ENCODE measurements at places on chromosomes 7 and 10.

GRCh38 chr7:70618020-70618551 lies 513.9 kb upstream of the GALNT17 start:
- DNase-seq: no peak

DNA sequence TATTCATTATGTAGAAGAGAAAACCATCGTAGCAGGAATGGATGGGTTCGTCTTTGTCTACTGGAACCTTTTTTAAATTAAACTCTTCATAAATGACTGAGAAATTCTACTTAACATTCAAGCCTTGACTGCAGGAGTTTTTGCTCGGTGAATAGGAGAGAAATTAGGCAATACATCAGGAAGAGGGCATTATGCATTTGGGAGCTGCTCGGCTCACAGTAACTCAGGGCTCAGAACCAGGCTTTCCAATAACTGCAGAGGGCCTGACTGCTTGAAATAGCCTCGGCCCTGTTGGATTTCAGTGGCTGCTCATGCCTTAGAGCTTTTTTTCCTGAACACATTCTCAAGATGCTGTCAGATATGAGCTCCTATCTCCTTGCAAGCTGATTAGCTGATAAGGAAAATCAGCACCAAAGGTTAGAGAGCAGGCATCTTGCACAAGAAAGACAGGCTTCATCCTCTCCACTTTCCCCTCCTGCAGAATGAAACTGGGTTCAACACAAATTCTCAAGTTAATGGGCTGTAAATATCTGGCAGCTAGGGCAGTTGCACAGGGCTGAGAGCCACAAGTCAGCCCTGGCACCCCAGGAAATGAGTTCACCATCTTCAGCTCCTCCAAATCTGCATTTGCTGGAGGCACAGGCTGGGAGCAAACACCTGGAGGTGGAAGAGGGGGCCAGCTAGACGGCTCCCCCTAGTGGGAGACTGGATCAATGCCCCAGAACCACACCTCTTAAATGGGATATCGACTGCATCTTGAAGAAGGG lies 24.3 kb downstream of the TECTB start:
- DNase-seq: peak; percentile 5

GRCh38 chr10:59959504-59960018 lies 53.2 kb upstream of the CCDC6 start:
- no peak for DNase-seq

GRCh38 chr10:29183301-29183945 lies 105.4 kb upstream of the LYZL1 start:
- no peak for DNase-seq

- DNase-seq: no peak
Observed at GRCh38 chr10:48511875-48512231, 93.0 kb downstream of the ARHGAP22 start.

GRCh38 chr10:129918836-129919235 lies 45.2 kb downstream of the EBF3 start:
- DNase-seq: no peak

DNA sequence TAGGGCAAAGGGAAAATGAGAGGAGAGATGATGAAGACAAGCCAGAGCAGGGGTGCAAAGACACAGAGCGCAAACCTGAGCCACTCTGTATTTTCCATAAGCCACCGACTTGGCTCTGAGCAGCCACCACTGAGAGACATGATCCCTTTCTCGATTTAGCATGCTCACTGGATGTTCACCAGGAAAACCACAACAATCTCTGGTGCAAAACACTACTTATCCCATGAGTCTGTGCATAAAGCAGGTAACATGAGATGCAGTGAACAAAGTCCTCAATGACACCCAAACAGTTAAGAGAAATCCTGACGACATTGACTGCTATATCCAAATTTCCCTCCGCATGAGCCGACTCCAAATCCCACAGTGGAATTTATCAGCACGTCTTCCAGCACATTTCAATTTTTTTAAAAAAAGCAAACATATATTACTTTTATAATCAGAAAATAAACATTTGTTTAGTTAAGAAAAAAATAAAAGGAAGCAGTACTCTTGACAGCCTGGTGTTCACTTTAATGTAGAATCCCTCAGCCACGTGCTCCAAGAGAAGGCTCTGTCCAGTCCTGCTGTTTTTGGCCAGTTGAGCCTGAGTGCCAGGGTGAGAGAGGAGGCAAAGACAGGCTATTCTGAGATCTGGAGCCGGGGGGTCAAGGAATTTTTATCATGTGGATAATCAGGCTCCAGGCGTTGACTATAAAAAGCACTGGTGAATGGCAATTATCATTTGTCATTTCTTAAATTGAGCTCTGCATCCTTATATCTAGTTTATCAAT lies 238.4 kb downstream of the KCNMA1 start:
- no peak for DNase-seq

- no peak for DNase-seq
Observed at GRCh38 chr7:30596014-30596641, 1.4 kb downstream of the GARS1 start.

DNA sequence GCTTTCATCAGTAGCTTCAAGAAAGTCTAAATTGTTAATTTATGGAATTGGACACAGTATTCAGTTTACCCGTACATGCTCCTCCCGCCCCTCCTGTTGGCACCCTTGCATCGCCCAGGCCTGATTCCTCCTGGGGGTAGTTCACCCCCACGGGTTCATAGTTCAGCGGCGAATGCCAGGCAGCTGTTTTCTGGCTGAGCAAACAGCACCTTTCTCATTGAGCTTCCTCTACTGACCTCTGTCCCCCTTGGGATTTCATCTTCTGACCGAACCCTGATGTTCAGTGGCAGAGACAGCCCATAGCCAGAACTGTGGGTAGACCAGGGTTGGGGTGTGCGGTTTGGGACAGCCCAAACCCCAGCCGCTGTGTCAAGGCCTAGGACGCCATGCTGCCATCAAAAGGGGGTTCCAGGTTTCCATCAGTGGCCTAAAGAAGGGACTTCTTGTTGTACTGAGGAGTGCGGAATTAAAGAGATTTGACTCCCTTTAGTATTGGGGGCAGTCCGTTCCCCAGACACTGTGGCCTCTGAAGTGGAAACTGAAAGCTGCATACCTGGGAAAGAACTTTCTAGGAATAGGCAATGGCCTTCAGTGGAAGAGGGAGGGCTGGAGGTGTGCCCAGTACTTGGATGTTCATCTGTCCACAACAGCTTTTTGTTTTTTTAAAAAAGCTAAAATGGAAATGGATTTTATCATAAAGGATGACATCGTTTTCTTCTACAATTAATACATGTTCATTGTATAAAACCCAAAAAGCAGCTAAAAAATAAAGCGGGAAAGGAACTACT lies 19.0 kb downstream of the MDH2 start:
- no peak for DNase-seq

- DNase-seq: no peak
Observed at GRCh38 chr7:139913021-139913844, 84.2 kb downstream of the TBXAS1 start.

- no peak for DNase-seq
Observed at GRCh38 chr7:81267508-81267907, 348.7 kb upstream of the SEMA3C start.

DNA sequence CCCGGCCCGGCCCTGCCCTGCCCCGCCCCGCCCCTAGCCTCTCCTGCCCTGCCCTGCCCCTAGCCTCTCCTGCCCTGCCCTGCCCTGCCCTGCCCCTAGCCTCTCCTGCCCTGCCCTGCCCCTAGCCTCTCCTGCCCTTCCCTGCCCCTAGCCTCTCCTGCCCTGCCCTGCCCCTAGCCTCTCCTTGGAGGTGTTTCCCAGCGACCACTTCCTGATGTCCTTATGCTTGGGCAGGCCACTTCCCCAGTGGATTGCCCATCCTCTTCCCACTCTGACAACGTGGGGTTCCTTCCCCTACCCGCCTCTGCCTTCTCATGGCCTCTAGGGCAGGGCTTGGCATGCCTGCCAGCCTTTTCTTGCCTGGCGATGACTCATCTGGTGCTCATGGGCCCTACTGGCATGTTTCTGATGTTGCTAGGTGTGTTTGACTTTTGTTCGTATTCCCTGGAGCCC lies 21.2 kb downstream of the PRXL2A start:
- DNase-seq: no peak

DNA sequence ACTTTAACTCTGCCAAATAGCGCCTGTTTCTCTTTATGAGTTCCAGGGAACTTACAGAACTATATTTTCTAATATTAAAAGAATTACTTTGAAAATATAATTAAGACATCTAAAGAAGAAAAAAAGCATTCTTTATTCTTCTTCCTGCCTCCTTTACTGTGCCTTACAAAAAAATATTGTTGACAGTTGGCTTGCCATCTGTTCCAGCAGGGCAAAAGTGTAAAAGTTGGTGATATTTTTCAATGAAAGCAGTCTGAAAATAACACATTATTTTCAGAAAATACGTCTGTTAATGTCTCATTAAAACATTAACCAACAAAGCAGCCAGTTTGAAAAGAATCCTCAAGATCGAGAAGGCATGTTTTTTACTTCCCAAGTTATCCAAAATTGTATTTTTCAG lies 1032.2 kb upstream of the LRRTM3 start:
- DNase-seq: no peak

DNA sequence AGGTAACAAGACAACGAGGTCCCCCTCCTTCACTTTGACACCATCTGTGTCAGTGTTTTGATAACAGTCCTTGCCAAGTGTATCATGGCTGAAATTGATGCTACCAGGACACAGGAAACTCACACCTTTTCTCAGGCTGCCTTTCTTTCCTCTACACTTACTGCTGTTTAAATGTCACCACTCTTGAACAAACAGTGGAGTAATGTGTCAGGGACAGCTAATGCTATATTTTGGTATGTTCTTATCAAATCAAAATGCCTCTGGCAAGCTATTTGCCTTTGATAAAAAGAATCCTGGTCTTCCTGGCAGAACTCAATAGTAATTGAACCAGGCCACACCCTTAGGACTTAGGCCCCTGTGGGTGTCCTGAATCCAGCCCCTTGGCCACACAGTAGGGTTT lies 692.9 kb downstream of the LRMDA start:
- DNase-seq: no peak

DNA sequence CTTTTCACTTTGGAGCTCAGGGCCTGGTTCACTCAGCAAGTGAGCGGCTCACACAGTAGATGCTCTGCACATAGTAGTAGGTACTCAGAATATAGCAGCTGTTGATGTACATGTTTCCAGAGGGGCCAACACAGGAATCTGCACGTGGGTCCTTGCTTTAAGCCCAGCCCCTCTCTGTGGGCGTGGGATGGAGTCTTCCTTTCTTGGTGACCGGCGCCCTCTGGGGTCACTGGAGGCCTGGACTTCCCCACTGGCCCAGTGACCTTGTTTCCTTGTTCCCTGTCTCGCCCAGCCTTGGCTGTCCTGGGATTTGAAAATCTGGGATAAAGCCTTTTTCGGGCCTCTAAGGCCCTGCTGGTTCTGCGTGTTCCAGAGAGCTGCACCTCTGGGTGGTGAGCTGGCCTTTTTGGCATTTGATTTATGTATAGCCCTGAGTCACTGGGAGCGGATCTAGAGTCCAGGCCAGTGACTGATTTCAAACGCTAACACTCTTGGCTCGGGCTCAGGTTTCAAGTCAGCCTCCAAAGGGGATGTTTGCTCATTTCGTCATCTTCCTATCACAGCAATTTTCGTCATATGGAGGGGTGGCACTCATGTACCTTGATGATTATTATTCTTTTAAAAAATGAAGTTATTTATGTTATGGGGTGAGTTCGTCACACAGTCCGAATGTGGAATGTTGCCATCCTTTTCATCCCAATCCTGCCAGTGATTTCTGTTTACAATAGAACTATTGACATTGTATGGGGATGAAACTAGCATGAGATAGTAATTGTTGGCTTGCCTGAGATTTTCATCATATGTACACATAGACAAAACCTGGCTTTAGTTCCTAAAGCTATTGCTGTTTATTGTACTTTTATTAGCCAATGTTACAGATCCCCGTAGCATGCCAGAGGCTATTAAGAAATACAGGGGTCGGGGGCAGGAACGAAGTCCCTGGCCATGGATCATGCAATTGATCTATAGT lies 65.5 kb downstream of the CUX1 start:
- no peak for DNase-seq

- peak; percentile 71 for DNase-seq
Observed at GRCh38 chr10:132714986-132715775, 70.8 kb downstream of the NKX6-2 start.

- DNase-seq: no peak
Observed at GRCh38 chr7:126166645-126167044, 1086.1 kb downstream of the GRM8 start.

GRCh38 chr10:75650648-75651047 lies 219.2 kb downstream of the LRMDA start:
- no peak for DNase-seq

DNA sequence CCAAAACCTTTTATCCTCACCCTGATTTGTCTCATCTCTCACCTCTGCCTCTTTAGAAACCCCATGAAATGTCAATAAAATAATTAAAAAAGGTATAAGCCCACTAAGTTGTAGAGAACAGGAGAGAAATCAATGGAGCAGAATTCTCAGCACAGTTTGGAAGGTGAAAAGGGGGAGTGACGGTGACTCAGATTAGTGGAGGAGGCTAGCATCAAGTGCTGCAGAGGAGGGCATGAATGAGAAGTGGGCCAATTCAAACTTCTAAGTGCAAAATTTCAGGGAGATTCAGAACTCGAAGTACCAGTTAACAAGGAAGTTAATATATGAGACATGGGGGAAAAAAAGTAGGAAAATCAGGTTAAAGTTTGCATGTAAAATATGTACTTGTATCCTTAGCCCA lies 34.9 kb upstream of the ETV1 start:
- no peak for DNase-seq

DNA sequence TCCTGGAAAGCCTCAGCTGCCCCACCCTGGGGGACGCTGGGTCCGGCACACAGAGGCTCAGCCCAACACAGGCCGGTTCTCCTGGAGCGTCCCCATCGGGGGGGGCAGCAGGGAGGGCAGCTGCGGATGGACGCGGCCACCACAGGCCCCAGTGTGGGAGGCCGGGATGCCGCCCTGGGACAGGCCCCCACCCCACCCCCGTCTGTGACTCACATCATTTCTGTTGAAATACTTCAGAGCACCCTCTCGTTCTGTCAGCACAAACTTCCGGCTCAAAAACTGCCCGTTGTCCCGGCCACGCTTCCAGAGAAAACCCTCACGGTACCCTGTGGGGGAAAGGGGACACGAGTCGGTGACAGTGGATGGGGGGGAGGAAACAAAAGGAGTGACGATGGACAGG lies 28.5 kb downstream of the GET4 start:
- no peak for DNase-seq

GRCh38 chr10:21090609-21091082 lies 193.5 kb upstream of the NEBL start:
- no peak for DNase-seq

DNA sequence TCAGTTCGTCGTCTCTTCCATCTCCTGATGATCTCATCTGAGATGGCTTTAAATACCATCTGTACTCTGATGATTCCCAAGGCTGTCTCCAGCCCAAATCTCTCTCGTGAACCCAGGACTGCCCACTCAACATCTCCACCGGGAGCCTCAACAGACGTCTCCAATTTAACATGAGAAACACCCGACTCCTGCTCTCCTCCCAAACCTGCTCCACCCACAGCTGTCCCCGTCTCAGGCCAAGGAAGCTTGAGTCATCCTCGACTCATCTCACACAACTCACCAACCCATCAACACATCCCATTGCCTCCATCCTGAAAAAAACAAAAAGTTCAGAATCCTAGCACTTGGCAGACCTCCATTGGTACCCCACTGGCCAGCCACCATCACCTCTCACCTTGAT lies 29.7 kb upstream of the CALN1 start:
- no peak for DNase-seq
